ENCODE measurements at places on chromosomes 5 and 9.

DNA sequence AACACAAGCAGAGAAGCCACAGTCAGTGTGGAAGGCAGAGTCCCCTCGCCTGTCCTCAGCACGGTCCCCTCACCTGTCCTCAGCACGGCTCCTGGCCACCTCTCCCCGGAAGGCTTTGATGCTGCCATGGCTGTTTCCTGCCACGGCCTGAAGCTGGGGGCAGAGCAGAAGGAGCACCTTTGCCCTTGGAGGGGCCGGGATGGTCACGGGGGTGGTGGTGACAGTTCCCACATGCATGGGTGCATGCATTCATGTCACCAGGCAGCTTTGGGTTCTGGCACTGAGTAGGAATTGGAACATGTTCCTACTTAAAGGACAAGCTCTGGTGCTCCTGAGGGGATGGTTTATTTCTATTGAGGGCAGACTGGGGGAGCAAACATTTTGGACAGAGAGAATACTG lies 57.8 kb upstream of the PHYKPL start:
- DNase-seq = no peak

DNA sequence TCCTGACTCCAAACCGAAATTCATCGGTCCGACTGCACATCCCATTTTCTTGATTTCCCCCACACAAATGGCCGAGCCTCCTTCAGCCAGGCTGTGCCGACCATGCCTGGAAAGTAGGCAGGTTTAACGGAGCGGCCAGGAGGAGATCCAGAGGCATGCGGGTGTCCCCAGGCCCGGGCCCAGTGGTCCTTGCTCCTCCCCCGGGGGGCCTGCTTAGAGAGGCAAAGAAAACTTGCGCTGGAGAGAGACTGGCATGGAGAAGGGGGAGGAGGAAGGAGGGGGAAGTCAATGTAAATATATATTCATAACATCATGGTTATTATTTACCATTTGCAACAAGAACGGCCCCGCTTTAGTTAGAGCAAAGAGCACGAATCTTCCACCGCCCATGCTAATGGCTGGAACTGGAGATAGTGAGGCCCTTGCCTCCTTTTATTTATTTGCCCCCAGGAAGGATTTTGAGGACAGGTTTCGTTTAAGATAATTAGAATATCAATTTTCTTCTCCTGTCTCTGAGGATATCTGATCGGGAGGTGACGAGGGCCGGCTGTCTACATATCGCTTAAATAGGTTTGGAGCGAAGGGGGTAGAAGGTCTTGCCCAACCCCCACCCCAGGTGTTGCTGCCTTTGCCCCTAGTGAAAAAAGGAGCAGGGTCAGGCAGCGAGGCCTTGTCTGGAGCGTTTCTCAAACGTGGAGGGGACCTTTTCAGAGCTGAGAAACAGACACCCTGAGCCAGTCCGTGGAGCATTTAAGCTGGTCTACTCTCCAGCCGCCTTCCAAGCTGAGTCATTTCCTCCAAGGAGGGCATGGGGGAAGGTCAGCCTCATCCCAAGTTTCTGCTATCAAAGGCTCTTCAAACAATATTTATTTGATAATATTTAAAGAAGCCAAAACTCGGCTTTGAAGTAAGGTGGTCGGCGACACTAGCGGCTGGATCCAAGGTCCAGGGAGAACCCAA lies 2.5 kb downstream of the BARHL1 start:
- no peak for DNase-seq

GRCh38 chr5:145014109-145014508 lies 821.0 kb downstream of the PRELID2 start:
- DNase-seq = no peak

- DNase-seq = no peak
Measured at GRCh38 chr9:74035786-74036185, 461.3 kb upstream of the RORB start.

GRCh38 chr5:125377141-125377540 lies 630.7 kb upstream of the ZNF608 start:
- DNase-seq = no peak

DNA sequence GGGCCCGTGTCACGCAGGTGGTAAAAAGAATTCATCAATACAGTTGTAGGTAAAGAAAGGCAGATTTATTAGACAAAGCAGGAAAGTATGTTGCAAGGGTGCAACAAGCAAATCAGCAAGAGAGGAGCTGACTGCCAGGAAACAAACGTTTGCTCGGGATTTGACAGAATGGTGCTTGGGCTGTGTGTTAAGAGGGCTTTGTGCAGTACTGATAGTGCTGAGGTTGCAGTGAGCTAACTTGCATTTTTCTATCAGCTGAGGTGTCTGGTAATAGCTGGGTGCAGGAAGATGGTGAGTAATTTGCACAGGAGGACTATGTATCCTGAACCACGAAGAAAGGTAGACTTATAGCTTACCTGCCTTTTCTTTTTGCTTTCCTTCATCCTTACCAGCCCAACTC lies 3.9 kb upstream of the RARS1 start:
- DNase-seq = no peak

DNA sequence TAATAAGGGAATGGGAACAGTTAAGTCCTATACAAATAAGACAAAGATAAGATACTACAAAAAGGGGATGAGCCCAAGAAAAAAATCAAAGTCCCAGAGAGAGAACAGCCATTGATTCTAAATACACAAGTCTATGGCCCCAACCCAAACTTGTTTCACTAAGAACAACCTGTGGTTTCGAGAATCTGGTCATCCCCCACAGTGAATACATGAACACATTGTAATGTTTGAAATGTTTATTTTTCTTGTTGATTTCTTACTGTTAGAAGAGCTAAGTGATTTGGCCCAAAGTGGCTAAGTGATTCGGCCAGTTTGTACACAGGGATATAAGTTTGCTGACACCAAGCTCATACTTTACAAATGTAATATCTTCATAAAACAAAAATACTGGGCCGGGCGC lies 3.3 kb upstream of the ABCA1 start:
- no peak for DNase-seq

Data from stimulated activated CD8-positive, alpha-beta memory T cell treated with anti-CD3 and anti-CD28 coated beads, Interleukin-4, amount 100 ng/mL, for 4 hours (primary cell).